ENCODE measurements at places on chromosomes 2 and 18.

GRCh38 chr2:85264471-85264870, 63.3 kb downstream of the TGOLN2 start:
- DNase-seq: no peak

DNA sequence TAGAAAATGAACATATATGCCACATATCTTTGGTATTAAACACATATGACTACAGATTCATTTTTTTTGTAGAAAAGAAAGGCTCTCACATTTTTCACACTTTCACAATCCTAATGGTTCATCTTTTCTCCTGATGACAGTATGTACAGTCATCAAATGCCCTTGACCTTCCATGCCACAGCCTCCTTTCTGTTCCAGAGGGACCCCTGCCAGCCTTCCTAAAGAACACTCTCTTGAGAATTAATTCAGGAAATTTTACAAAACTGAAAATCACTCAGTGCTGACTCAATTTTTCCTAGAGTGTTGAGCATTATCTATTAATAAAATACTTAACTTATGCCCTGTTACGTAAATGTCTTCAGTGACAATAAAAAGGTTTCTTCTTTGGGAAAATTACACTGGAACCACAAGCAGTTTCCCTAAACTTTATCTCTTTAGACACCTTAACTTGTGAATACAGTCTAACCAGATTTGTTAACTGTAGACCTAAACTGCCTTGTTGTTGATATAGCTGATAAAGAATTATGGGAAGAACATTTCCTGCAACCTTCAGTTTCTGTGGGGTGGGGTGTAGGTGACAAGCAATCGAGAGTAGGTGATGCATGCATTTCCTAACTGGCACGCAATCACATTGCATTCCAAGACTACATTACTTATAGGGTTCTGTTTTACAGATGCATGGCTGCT, 15.3 kb upstream of the ACOXL start:
- no peak for DNase-seq

GRCh38 chr2:43884689-43885088, 45.9 kb downstream of the ABCG8 start:
- DNase-seq: no peak

- DNase-seq: no peak
Observed at GRCh38 chr2:165903406-165903805, 50.2 kb downstream of the TTC21B start.

GRCh38 chr18:49699303-49699702, 114.0 kb downstream of the ACAA2 start:
- DNase-seq: no peak
